Thoracic aorta (tissue), 2 donors: ENCODE measurements at places on chromosomes 12 and 14.

DNA sequence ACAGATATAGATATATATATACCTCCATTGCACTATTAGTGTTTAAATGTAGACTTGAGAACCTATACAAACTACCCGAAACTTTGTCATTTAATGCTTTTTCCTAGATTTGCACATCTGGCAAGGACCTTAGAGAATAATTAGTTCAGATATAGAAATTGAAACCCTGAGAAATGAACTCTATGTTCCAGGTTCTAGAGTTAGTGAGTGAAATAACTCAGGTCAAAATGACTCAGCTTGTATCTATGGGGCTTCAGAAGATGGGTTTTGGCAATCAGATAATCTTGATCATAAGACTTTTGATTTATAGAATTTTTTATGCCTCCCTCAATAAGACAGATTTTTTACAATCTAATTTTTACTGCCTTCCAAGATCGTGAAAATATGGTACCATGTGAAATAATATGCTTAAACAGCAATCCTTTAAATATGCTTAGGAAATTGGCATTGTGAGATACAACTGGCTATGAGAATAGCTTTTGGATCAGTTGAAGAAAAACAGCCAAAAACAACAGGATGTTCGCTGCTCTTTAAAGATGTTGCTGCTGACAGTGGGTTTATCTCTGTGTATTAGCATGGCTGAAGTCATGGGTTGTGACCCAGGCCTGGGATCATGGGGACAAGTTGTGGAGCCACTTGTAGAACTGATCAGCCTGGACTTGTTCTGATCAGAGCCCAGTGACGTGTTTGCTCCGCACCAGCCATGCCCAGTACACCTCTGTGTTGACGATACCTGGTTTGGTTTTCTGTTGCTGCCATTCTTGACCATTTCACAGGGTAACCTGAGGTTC, 63.6 kb downstream of the TTLL5 start:
- no peak for DNase-seq

DNA sequence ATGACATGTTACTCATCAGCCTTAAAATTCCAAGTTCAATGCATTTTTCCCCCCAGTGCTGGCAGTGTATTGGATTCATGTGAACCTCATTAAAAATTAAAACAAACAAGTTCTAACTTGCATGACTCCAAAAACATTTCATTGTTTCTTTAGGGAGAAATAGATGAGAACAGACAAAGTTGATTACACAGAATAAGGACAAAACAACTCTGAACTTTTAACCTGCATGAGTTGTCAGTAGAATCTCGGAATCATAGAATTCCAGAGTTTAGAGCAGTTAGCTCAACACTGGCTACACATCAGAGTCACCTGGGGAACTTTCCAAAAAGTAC, 127.5 kb downstream of the TMX1 start:
- DNase-seq = no peak

GRCh38 chr12:22248571-22249115, 85.9 kb downstream of the ST8SIA1 start:
- no peak for DNase-seq

- no peak for DNase-seq
Measured at GRCh38 chr12:104105461-104105860, 32.5 kb downstream of the NFYB start.

DNA sequence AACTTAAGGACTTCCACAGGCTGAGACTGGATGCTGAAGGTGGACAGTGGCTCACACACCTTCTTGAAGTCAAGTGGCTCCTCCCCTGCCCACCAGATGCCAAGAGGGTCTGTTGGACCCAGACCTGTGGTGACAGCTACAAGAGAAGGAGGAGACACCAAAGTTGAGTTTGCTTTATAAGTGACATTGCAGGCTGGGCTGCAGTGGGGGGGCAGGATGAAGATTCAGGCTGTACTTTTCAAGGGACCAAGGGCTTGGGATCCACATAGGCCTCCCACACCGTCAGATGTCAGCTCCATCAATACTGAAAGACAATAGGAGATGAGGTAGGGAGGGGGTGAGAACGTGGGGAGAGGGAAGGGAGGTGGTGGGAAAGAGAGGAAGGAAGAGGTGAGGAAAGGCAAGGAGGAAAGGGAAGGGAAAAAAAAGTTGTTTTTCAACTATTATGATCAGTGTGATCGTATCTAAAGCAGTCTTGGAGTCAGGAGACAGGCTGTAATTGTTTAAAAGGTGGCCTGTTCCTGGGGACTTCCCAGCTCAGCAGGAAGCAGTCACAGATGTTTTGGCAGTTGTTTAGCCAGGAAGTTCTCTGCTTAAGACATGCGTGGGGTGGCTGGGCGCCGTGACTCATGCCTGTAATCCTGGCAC, 84.1 kb upstream of the RESF1 start:
- peak; percentile 9 for DNase-seq

- no peak for DNase-seq
Measured at GRCh38 chr14:104184506-104184905, 46.1 kb downstream of the KIF26A start.

GRCh38 chr14:80356413-80356812, 145.1 kb upstream of the DIO2 start:
- no peak for DNase-seq

GRCh38 chr14:70140614-70141013, 48.1 kb downstream of the SLC8A3 start:
- DNase-seq = no peak

GRCh38 chr12:51863933-51864832, 15.7 kb upstream of the FIGNL2 start:
- DNase-seq = no peak

GRCh38 chr14:96261053-96261452, 5.0 kb downstream of the BDKRB1 start:
- DNase-seq = no peak

DNA sequence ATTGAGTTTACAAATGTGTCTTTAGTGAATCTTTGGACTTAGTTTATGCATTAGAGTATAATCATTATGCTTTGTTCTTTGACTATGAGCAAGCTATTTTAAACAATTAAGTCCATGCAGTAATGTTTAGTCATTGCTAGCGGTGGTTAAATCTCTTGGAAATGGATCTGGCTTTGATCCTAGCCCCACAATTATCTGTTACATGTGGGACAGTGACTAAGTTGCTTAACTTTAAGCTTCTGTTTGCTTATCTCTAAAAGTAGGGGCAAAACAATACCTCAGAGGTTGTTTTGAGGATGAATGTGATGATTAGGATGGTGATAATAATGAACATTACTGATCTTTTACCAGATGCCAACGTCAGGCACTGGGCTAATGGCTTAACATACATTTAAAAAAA, 124.2 kb downstream of the NPAS3 start:
- DNase-seq = no peak

GRCh38 chr14:55288439-55288838, 17.2 kb downstream of the FBXO34 start:
- DNase-seq = no peak

GRCh38 chr12:124730455-124730932, 133.2 kb downstream of the SCARB1 start:
- DNase-seq = no peak

- DNase-seq = no peak
Measured at GRCh38 chr12:6567112-6567670, 900 bp downstream of the NOP2 start.

GRCh38 chr14:72682188-72682587, 211.7 kb downstream of the DPF3 start:
- no peak for DNase-seq

DNA sequence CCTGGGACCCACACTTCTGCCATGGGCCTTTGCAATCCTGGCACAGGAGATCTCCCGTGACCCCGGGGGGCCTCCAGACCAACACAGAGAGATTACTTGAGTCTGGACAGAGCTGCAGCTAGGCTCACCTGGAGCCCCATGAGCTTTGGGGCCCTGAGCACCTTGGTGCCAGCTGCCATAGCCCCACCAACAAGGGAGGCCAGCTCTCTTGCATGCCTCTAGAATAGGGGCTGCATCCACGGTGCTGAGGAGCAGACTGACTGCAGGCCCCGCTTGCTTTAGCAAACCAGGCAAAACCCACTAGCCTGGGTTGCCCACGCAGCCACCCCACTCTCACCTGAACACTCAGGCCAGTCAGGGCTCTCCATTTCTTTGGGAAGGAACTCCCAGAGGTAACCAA, 3.7 kb upstream of the OR4N2 start:
- no peak for DNase-seq

GRCh38 chr12:47312808-47313426, 233.2 kb upstream of the AMIGO2 start:
- DNase-seq = no peak

DNA sequence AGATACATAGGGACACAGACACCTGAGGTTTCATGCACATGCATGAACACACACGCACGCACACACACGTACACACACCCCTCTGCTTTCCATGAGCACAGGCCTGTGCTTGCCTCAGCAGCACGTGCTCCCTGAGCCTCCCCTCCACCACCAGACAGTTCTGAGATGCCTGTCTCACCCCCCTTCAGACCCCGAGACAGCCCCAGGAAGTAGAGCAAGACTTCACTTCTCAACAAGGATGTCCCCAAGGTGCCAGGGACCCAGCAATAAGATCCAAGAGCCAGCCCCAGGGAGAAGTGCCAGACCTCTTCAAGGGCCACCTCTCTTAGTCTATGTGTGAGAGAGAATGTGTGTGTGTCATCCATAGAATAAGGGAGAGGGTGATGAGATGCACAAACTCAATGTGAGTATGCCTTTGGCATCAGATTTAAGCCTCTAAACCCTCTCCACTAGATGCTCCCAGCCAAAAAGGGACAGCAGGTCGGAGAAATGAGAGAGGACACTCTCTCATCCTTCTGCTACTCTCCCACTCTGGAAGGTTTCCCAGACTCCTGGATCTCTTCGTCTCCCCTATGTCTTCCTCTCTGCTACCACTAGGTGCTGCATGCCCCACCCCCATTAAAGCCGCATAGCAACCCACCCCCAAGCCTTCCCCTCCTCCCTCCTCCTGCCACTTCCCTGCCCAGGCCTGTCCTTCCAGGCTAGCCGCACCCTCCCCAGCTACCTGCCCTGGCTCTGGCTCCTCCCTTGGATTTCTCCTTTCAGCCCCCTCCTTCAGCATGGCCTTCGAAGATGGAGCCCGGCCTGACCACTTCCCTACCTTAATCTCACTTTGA, 7.7 kb downstream of the RARG start:
- DNase-seq = no peak

GRCh38 chr12:63912651-63913050, 68.2 kb downstream of the SRGAP1 start:
- DNase-seq = no peak

DNA sequence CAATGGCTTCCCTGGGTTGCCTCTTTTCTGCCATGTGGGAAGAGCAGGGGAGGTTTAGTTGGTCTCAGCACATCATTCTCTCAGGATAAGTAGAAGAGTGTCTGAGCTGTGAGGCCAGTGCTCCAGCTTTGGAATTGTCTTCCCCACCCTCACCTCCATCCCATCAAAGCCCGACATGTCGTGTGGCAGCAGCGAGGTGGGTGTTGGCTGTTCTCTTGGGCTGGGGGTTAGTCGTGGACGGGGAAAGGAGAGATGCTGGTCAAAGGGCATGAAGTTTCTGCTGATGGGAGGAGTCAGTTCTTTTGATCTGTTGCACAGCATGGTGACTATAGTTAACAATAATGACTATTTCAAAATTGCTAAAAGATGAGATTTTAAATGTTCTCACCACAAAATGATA, 404.2 kb downstream of the TMEM121 start:
- no peak for DNase-seq

DNA sequence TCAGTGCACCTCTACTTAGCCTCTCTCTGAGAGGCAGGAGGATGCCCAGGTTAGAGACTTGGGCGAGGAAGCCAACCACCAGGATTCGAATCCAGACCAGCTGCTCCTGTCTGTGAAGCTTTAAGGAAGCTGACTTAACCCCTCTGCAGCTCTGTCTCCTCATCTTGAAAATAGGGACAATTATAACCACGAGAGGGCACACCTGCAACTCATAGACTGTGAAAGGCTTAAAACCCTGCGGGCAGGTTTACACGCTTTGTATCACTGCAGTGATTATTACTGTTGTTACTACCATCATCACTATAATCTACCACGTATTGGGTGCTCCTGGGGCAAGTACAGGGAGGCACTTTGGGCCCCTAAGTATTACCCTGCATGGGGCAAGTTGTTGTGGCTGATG, 379.8 kb downstream of the VRK1 start:
- no peak for DNase-seq

DNA sequence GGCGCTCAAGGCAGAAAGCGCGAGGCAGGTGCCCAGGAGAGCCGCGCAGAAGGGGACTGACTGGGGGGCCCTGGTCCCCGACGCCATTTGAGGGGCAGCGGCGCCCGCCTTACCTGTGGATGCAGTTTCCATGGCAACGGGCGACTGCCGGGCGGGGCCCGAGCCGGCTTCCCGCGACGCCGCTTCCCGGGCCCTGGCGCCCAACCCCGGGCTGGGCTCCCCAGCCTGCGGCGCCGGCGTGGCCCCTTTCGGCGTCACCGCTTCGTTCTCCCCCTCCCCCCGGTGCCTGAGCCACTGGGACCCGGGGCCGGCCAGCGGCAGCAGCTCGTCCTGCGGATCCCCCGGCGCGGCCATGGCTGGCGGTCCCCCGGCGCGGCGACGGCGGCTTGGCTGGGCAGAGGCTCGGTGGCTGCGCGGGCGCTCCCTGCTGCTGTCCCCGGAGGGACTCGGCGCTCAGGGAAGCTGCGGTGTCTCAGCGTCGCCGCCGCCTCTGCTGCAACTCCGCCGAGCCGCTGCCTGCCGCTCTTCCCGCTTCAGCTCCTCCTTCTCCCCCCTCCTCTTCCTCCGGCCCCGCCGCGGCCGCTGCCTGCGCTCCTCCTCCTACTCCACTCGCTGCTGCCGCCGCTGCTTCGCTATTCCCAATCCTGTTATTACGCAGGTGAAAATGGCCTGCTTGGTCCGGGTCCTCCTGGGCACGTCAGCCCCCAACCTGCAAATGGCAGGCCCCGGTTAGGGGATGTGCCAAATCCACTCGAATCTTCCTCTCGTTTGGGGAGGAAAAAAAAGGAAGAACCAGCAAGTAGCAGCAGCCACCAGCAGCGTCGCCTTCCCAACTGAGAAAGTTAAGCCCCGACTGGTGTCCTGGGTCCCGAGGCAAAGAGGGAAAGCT, at the start of gene RTN1:
Gene RTN1, minus strand, starts transcription at position 500 of the 889 bp plus-strand sequence. Its CDS starts 146 bp downstream, at position 354.
- peak; percentile 4 for DNase-seq

GRCh38 chr12:86634456-86635410, 378.5 kb upstream of the MGAT4C start:
- no peak for DNase-seq

GRCh38 chr12:53758081-53758729, 6.4 kb upstream of the CISTR start:
- DNase-seq = no peak

DNA sequence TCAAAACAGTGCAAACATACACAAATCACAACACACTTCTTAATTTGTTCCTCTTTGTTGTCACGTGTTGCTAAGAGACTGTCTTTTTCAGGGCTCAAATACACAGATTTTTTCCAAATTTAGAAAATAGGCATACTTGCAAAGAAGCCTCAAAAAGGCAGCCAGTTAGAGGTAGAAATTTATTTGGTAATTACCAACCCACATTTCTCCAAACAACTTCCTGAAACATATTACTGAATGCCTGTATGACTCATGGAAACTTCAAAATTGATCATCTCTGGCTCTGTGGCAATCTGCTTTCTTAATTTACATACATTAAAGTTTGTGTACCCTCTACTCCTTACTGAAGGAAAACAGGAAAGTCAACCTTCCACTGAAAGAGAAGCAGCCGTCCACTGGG, 36.4 kb downstream of the PPM1H start:
- no peak for DNase-seq
